ENCODE measurements at places on chromosomes 16 and 17. TPM values are rescaled to one million over a fixed set of nuclear protein-coding genes. Genes with fewer than 3 reads are reported as not detected.

The GCGR gene
- not detected for total RNA-seq

The HLF gene
- not detected for total RNA-seq

The GAS2L2 gene
- not detected for total RNA-seq

The TMED6 gene
- not detected for total RNA-seq

The KIFC3 gene
- 65.3 TPM for total RNA-seq

The PRR35 gene
- not detected for total RNA-seq

The SHMT1 gene
- total RNA-seq = 3.5 TPM

The MT4 gene
- total RNA-seq = not detected

The KRT16 gene
- 0.38 TPM for total RNA-seq

The HOXB1 gene
- not detected for total RNA-seq

The BRICD5 gene
- 2.9 TPM for total RNA-seq

The KCNJ16 gene
- total RNA-seq = not detected

The KRT12 gene
- not detected for total RNA-seq

The SLFN12L gene
- total RNA-seq = 0.11 TPM

The RUNDC3A gene
- total RNA-seq = not detected

The ATP6V0C gene
- 44.9 TPM for total RNA-seq

The DHX8 gene
- total RNA-seq = 33.1 TPM

The PRAC1 gene
- not detected for total RNA-seq

The FBXO39 gene
- total RNA-seq = 1.1 TPM

The EPOP gene
- 4.3 TPM for total RNA-seq

The RAB37 gene
- total RNA-seq = not detected

The KRT9 gene
- total RNA-seq = not detected

The ZSCAN10 gene
- total RNA-seq = not detected

The PPM1E gene
- not detected for total RNA-seq

The FOXN1 gene
- total RNA-seq = not detected

The ARL4D gene
- 27.8 TPM for total RNA-seq

The CSH2 gene
- not detected for total RNA-seq

The EFNB3 gene
- 1.8 TPM for total RNA-seq

The PTRH2 gene
- 18.2 TPM for total RNA-seq

The GRIN2A gene
- not detected for total RNA-seq

The SAMD14 gene
- 3.0 TPM for total RNA-seq

The TP53TG3B gene
- not detected for total RNA-seq

The PRSS33 gene
- not detected for total RNA-seq

Data from GM23248 (cell line).